CD8-positive, alpha-beta T cell (primary cell): ENCODE measurements at places on chromosomes 1 and 21.

GRCh38 chr1:154501423-154502065 is 475 bp upstream of the TDRD10 start:
- peak; percentile 50 for DNase-seq

- DNase-seq, result no peak
These were observed 18.9 kb downstream of the NPR1 start for GRCh38 chr1:153697191-153698019.

GRCh38 chr1:88060112-88060673 is 623.9 kb upstream of the PKN2 start:
- no peak for DNase-seq

DNA sequence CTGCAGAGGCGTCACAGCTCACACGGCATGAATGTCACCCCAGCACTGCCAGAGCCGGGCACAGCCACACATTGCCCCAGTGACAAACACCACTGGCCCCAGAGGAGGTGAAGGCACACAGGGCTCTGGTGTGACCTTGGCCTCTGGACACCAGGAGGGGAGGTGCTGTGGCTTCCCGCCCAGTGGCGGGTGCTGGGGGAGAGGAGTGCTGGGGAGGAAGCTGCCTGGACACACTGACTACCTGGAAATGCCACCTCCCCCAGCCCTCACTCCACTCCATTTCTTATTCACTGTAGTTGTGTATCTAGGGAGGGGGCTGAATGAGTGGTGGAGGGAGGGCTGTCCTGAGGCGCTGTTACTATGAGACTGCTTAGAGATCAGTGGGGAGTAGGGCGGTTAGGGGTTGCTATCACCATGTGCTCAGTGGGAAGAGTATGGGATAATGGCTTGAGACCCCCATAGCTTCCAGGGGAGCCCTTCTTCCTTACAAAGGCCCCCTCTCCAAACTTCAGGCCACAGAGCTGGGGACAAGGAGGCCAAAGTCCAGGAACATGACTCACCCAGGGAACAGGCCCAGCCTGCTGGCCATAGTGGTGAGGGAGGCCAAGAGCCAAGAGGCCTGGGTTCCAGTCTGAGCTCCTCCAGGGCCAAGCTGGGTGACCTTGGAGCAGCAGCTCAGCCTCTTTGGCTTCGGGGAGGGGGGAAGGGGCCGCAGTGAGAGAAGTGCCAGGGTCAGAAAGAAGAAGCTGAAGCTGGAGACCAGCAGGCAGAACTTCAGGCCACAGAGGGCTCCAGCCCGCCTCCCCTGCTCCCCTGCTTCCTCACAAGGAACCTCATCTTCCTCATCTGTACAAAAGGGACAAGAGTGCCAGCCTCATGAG is 40.1 kb downstream of the AHDC1 start:
- no peak for DNase-seq

DNA sequence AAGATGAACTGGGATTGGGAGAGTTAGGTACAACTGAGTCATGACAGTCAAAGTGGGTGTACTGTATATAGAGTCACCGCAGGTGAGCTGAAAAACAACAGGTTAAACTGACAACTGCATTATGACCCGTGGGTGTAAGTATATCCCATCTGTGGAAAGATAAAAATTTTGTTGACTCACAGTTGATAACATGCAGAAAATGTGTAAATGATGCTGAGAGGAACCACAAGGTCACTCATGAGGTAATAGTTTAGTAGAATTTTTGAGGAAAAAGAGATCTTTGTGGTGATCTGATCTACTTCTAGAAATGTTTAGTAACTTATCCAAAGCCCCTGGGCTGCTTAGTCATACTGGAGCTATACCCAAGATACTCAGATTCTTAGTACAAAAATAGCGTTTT is 838 bp downstream of the OR2C3 start:
- no peak for DNase-seq

DNA sequence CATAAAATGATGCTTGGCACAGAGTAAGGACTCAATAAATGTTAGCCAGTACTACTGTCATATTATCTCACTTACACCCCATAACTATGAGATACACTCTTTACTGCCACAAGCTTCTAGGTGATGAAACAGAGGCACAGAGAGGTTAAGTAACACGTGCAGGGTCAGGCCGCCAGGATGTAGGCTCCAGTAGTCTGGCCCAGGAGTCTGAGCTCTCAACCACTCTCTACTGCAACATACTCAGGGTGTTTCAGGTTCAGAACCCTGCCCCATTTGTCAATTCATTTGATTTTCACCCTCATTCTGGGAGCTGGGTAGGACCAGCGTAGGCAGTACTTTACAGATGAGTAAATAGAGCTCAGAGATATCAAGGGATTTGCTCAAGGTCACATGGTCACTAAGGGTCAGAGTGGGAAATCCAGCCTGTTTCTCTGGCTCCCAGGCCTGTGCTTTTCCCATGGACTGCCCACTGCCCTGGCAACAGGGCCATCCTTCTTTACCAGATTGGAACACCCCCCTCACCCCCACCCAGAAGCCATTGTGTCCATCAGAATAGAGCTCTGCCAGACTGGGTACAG is 21.2 kb downstream of the IQGAP3 start:
- no peak for DNase-seq

DNA sequence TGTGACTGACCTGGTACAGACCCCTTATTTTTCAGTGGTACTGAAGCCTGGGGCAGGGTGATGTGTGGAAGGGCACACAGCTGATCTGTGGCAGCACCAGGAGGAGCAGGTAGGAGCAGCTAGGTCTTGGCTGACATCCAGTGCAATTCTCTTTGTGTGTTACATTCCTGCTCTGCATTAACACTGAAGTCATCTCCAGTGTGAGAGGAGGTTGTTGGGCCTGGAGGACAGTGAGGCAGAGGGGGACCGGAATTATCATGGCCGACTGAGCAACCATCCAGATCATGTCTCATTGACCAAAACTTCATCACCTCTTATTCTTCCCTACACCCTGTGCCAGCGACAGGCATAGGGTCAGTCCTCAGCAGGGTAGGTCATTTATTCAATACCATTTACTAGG is 1.5 kb downstream of the SLAMF8 start:
- DNase-seq, result no peak

- DNase-seq, result no peak
These were observed 69.2 kb downstream of the DTL start for GRCh38 chr1:212104586-212105325.

GRCh38 chr1:154405747-154406571 is 816 bp downstream of the IL6R start:
- no peak for DNase-seq

GRCh38 chr21:16620786-16621320 is 891.1 kb downstream of the USP25 start:
- no peak for DNase-seq

DNA sequence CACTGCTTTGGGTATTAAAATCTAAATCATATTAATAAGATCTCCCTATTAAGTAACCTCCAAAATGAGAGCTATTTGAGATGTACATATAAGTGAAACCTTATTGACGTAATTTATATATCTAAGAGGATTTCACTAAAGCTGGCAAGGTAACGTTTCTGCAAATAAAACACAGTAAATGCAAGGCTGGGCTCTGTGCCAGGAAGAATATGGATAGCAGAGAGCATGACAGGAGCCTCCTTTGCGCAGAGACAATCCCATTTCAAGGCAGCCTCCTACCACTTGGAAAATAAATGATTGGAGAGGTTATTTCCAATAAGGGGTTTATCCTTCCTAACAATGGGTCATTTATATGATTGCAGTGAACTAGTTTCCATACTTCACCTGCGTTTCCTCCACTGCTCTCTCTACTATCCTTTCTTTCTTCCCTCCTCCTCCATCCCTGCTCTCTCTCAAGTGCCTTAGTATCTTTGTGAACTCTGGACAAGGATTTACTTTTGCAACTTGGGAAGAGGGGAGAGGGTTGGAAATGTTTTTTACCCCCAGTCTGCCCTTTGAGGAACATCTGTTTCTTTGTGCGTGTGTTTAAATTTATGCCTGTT is 3.0 kb upstream of the NFIA start:
- DNase-seq, result no peak
